ENCODE measurements at places on chromosomes 12 and 14.

GRCh38 chr12:102043928-102044327 is 17.9 kb downstream of the WASHC3 start:
- DNase-seq = peak; percentile 41

DNA sequence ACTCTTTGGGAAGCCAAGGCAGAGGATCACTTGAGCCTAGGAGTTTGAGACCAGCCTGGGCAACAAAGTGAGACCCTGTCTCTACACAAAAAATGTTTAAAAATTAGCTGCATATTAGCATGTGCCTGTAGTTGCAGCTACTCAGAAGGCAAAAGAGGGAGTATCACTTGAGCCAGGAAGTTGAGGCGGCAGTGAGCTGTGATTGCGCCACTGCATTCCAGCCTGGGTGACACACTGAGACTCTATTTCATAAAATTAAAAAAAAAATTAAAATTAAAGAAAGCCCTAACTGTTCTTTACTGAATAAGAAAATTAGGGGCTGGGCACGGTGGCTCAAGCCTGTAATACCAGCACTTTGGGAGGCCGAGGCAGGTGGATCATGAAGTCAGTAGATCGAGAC is 27.0 kb downstream of the SENP1 start:
- DNase-seq = no peak

DNA sequence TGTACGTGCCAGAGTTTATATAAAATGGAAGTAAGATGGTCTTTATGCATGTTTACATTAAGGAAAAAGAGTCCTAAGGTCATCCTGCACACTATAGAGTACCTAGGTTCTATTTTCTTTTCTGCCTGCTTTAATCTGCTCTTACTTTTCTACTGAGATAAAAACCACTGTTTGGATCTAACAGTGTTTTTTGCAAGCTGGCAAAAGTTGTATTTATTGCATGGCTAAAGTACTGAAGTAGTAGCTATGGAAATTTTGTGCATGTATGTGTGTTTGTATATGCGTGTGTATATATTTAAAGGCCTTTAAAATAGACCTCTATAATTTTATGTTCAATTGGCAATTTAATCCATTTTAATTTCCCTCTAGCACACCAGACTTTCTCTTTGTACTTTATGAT is 98.3 kb upstream of the CPSF6 start:
- no peak for DNase-seq

- DNase-seq = no peak
Measured at GRCh38 chr12:114500775-114501473, 95.0 kb upstream of the TBX5 start.

- DNase-seq = no peak
Measured at GRCh38 chr14:64721391-64721791, 17.2 kb downstream of the PLEKHG3 start.

GRCh38 chr14:34857689-34858449 is 17.3 kb downstream of the BAZ1A start:
- DNase-seq = peak; percentile 73

GRCh38 chr14:30227436-30227835 is 299.8 kb upstream of the PRKD1 start:
- no peak for DNase-seq

DNA sequence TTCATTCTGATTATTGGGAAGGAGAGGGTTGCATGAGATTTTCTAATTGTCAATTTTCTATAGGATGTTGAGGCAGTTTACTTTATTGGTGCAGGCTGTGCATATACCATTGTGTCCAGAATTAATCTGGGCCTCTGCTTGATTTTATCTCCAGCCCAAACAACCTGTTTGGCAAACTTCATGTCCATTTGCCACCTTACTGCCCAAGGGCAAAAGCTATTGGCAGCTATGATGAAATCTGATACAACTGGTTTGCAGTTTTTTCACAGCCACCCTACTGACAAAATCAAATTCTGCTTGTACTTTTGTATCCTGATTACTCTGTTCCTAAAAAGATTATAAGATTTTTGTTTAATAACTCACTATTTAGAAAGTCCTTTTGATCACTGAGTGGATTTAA is 789.2 kb upstream of the FBXO33 start:
- DNase-seq = no peak

GRCh38 chr12:92914170-92914569 is 14.9 kb downstream of the EEA1 start:
- DNase-seq = no peak

DNA sequence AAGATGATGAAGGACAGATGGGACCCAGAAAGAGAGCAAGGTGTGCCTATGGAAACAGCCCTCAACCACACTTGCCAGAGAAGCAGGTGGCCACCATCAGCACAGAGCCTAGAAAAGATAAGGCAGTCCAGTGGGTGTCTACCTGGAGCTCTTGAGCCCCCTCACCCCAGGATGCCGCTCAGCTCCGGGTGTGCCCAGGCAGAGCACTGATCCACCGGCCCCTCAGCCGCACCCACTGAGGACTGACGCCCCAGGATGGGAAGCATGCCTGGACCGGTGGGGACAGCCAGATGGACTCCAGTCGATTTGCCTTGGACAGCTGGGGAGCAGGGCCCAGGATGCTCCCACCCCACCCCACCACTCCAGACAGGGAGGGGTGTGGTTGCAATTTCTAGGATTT is 15.1 kb upstream of the ZFP36L1 start:
- no peak for DNase-seq

GRCh38 chr14:23877538-23878180 is 75.9 kb upstream of the DHRS4 start:
- peak; percentile 66 for DNase-seq

DNA sequence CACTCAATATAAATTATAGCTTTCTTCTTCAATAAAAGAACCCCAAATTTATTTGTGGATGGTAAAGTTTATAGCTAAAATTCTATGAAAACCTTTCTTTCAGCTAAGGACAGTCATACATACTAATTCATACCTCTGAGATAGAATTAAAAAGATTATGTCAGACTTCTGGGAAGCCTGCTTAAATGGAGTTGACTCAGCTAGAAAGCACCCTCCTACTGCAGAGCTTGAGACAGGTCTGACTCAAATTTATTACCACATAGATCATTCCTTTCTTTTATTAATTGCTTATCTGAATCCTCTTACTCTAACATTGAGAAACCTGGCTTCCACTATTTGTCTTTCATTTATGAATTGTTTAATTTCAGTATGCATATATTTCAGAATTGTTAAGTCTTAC is 1007.0 kb upstream of the LRFN5 start:
- no peak for DNase-seq

DNA sequence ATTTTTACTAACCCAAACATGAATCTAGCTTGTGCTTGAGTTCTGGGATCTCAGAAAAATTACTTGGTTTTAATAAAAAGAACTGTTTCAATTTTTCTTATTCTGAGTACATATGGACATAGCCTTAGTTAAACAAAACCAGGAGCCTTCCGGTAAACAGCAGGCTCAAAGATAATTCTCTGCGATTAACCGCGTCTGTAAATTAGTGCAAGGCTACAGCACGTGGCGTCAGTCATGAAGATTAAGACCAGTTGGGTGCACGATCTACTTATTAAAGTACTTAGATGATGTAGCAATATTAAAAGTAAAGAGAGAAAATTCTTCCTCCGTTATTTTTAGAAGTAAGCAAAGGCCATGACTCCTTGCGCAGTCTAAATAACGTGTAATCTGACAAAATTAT is 700 bp downstream of the KCNJ8 start:
- DNase-seq = no peak

DNA sequence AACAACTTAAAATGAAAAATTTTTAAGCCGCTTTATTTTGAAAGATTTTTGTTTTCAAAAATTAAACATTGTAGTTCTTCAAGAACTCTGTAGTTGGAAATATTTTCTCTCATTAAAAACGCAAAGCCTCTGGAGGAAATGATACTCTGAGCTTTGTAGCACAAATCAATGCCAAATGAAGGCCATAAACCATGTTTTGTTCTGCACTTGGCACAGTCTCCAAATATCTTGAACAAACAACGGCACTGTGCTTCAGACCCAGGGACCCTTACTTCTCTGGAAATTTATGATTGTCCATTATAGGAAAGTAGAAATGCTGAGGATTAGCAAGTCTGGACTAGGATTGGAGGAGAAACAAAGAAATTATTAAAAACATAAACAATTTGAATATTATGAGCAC is 160.8 kb upstream of the BMP4 start:
- no peak for DNase-seq

DNA sequence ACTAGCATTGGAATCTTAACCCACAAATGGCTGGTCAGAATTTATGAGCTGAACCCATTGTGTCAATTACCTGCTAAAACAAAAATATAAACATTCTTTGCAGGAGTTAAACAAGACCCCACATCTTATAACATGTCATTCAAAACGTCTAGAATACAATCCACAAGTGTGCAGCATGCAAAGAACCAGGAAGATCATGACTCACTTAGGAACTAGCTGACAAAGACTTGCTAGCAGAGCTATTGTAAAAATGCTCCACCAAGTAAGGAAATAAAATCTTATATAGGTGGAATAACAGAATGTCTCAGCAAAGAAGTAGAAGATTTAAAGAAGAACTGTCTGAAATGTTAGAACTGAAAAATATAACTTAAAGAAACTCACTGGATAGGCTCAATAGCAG is 26.5 kb upstream of the POC1B start:
- DNase-seq = no peak

- DNase-seq = no peak
Measured at GRCh38 chr14:25846246-25846645, 751.6 kb downstream of the NOVA1 start.

DNA sequence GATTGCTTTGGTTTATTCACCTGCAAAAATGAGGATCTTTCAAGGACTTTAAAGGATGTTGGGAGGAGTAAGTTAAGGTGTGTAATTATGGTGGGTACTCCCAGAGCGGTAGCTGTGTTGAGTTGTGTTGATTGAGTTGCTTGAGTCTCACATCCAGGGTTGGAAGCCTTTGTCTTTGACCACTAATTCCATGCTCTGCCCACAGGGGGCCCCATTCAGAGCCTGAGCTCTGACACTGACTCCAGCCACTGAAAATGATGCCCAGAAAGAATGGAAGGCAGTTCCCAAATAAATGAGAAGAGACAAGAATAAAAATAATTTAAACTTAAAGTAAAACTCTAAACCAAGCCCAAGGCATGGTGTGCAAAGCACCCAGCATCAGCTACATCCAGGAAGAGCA is 237.4 kb upstream of the PWP1 start:
- DNase-seq = no peak

DNA sequence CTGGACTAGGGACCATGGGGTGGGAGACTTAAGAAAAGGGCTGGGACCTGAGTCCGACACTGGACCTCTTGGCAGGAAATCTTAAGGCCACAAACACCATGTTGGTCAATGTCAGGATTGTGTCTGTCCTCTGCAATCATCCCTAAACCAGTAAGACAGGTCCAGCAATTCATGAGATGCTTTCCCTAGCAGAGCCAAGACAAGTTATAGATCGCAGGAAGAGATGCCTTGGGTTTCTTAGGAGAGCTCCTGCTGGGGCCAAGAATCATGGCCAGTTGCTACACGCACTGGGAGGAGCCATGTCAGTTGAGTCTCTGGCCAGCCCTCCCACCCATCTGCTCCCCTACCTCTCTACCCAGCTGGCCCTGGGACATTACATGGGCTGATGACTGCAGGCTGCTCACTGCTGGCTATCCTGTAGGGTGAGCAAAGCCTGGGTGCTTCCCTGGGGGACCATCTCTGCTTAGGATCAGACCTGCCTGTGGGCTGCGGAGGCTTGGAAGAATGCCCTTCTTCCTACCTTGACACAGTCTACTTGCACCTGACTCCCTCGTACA is 14.2 kb downstream of the PLEKHH1 start:
- no peak for DNase-seq

DNA sequence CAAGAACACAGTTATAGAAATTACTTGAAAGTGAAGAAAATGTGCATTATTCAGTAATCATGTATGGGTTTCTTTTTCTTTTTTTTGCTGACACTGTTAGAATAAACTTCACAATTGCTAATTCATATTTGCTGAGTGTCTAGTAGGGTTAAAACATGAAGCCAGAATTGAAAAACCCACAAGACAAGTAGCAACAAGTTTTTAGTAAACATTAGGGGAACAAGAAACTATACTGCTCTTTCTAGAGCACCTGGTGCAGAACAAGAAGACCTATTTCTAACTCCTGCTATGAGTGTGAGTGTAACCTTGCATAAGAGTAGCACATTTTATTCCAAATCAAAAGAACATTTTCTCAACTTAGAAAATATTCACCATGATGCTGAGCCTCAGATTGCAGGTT is 83.2 kb downstream of the ITPR2 start:
- peak; percentile 32 for DNase-seq

DNA sequence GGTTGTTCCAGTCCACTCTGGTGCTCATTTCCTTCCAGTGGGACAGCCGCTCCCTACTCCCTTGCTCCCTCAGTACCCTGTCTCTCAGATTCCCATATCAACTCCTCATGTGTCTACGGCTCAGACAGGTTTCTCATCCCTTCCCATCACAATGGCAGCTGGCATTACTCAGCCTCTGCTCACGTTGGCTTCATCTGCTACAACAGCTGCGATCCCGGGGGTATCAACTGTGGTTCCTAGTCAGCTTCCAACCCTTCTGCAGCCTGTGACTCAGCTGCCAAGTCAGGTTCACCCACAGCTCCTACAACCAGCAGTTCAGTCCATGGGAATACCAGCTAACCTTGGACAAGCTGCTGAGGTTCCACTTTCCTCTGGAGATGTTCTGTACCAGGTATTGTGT is 69.9 kb downstream of the RAD52 start:
- no peak for DNase-seq

- no peak for DNase-seq
Measured at GRCh38 chr12:42235426-42235825, 2.6 kb downstream of the YAF2 start.

DNA sequence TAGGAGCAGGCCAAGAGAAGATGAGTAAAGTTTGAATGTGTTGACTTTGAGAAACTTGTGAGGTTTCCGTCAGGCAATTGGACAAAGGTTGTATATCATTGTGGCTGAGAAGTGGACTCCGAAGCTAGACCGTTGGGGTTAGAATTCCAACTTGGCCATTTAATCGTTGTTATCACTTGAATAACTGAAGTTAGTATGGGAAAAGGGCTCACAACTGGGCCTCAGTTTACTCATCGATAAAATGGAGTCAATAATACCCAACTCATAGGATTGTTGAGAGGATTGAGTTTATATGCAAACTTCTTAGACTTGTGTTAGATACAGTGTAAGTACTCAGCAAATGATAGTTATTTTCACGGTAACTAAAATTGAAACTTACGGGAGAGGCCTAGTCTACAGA is 846 bp downstream of the SLIRP start:
- DNase-seq = no peak

DNA sequence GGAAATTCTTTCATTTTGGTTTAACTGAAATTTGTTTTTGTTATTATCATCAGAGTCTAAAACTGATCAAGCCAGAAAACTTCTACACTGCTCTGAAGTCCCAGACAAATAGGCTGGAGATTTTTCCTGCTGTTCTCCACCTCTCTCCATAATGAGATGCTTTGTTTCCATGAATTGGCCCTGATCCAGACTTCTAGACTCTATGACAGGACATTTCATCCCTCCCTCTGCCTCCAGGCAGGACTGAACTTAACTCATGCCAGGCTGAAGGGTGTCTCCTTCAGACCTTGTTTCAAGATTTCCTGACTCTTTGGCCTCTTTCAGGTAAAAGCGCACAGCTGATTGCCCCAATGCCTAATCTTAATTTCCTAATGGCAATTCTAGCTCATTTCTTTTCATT is 69.1 kb upstream of the HOXC13 start:
- DNase-seq = no peak

GRCh38 chr14:35961697-35962274 is 135.6 kb downstream of the BRMS1L start:
- DNase-seq = no peak

- DNase-seq = no peak
Measured at GRCh38 chr12:115049614-115050013, 365.6 kb upstream of the TBX3 start.

Measured in activated CD4-positive, alpha-beta T cell treated with anti-CD3 and anti-CD28 coated beads, Interleukin-10, Interleukin-2, amounts not matched to agents 100 ng/mL and 50 ng/mL, durations not matched to agents 16 hours and 8 hours (primary cell).